ENCODE measurements at places on chromosomes 1 and 21. TPM values are rescaled to one million over a fixed set of nuclear protein-coding genes. Genes with fewer than 3 reads are reported as not detected.

GRCh38 chr1:68484618-68485017 lies 12.3 kb downstream of the DEPDC1 start:
- no peak for DNase-seq

DNA sequence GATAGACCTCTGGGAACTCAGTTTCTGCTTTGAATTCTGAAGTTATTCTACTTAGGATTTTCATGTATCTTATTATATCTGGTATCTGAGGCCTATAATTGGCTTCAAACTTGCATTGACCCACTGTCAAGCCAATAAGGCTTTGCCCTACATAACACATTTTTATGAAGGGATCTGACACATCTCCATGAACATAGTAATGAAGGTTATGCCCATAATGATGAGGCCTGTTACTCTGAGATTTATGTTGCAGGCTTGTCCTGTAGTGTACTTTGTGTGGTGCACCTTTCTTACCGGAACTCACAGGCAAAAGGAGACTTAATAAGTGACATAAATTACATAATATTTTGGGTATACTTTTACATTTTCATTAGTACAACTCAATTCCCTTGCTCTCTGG lies 14.1 kb downstream of the RGL1 start:
- DNase-seq = no peak

GRCh38 chr1:203046984-203047630 lies 20.8 kb downstream of the PPFIA4 start:
- DNase-seq = no peak

GRCh38 chr1:30190511-30191153 lies 532.8 kb downstream of the MATN1 start:
- DNase-seq = no peak

GRCh38 chr1:99943223-99943794 lies 26.5 kb upstream of the SLC35A3 start:
- no peak for DNase-seq

GRCh38 chr1:22652881-22653316 lies at the start of gene C1QB:
Gene C1QB (plus strand): TSS chr1:22653236. CDS start chr1:22659463, 6,227 bp downstream.
- no peak for DNase-seq

DNA sequence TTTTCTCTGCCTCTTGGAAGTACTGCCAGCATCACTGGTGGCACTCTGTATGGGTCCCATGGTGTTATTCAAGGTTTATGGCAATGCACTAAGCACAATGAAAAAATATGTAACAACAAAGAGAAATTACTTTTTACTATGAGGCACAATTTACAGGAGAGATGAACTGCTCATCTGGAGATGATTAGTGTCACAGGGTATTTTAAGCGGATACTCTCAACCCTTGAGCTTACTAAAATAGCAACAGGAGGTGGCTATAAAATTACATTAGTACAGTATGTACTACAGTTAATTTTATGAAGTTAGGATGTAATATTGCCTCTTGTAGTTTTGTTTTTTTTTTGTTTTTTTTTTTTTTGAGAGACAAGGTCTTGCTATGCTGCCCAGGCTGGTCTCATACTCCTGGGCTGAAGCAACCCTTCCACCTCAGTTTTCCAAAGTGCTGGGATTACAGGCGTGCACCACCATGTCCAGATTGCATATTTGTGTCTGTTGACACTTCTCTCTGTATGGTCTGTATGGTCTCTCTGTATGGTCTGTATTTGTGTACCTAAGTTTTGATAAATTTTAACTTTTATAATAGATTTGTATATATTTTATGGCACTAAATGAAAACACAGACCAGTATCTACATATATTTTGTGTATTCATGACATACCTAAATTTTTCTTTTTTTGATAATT lies 175.6 kb upstream of the HP1BP3 start:
- no peak for DNase-seq

DNA sequence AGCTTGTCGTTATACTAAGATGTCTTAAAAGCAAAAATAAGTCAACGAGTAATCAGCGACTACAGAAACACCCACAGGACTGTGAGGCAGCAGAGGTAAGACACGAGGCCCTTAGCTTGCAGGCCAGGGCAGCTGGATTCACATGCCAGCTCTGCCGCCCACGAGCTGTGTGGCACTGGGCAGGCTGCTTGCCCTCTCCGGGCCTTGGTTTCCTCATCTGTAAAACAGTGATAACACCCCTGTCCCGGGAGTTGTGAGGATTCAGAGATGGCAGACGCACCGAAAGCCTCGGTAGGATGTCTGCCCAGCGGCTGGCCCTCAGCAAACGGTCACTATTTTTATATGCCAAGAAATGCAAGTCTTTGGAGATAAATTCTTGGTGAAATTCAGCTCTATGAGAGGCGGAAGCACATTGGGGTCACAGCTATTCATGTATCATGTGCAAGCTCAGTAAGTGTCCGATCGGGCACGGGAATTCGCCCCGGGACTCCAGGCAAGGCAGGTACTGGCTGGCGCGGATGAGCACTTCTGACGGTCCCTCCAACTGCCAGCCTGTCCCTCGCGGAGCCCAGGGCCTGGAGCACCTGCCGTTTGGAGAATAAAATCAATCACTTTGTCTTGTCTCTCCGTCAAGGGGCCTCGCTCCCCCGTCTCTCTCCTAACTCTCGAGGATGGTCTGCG lies 1.1 kb downstream of the C2CD2 start:
- no peak for DNase-seq

- no peak for DNase-seq
Observed at GRCh38 chr1:27154469-27154990, 395 bp downstream of the SLC9A1 start.

The PPFIA4 gene
- polyA plus RNA-seq = 3.7 TPM

The PCP4L1 gene
- 1.3 TPM for polyA plus RNA-seq

The FAM72C gene
- 0.38 TPM for polyA plus RNA-seq

The CD5L gene
- 0.23 TPM for polyA plus RNA-seq

Measured in left lung (tissue), 14 donors.